ENCODE measurements at places on chromosomes 1 and 21.
A peak's percentile ranks its signal among the peaks of the same experiment; 100 is the strongest.

GRCh38 chr21:25934771-25935224 is 200.0 kb downstream of the GABPA start:
- no peak for DNase-seq

DNA sequence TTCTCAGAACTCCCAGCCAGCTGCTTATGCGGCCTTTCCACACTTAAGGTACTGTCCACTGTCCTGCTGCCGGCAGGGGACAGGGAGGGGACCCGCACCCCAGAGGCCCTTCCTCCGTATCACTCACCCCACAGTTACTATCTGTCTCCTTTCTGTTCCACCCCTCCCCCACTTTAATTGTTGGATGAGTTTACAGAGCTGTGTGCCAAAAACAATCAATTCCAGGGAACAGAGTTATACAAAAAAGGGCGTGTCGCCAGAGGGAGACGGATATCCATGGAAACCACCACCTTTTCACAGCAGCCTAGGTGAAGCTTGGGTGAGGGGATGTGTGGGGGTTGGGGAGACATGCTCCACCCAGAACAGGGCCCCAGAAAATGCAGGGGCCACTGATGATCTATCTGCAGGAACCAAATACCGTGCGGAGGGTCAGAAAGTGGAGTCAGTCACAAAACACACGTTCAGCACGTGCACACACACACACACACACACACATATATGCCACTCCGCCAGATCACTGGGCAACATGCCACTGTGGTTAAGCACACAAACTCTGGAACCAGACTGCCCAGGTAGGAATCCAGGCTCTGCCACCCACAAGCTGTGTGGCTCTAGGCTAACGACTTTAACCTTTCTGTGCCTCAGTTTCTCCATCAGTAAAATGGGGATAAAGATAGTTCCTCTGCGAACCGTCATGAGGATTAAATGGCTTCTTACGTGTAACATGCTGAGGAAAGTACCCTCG is 30.5 kb downstream of the CASZ1 start:
- no peak for DNase-seq

GRCh38 chr1:240475832-240476231 is 136.1 kb downstream of the GREM2 start:
- DNase-seq: no peak

- no peak for DNase-seq
These were observed 23.8 kb downstream of the UBE4B start for GRCh38 chr1:10056599-10056987.

GRCh38 chr1:199089393-199090122 is 450.7 kb downstream of the PTPRC start:
- DNase-seq: no peak

DNA sequence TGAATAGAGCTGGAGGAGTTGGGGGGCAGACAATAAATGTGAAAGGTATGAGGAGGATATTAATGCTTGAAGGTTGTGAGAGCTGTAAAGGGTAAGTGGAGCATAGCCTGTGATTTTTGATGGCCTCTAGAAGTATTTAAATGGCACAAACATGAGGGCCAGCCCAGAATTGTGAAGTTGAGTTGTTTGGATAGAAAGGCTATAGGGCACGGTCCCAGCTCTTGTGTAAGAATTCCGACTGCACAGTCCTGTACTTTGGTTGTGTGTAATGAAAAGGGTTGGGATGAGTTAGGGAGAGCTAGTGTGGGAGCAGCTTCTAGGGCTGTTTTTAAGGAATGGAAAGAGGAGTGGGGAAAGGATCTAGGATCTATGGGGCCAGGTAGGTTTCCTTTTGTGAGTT is 665.5 kb downstream of the USP25 start:
- DNase-seq: no peak

DNA sequence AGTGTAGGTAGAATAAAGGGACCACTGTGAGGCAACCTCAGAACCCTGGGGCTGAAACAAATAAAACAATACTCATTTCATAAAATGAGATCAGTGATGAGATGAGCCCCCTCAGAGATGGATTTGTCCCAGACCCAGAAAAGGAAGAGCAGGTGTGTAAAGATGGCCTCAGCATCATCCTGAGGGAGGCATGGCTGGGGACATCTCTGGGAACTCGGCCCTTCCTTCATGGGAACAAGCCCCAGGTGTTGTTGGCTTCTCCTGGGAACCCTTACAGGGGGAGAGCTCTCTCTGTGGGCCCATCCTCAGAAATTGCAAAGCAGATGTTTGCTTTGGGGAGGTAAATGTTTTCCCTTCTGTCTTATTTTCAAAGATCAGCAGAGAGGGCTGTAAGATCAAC is 133.2 kb upstream of the USP24 start:
- DNase-seq: no peak

- DNase-seq: no peak
These were observed 281.0 kb downstream of the SMYD3 start for GRCh38 chr1:246226041-246226440.

DNA sequence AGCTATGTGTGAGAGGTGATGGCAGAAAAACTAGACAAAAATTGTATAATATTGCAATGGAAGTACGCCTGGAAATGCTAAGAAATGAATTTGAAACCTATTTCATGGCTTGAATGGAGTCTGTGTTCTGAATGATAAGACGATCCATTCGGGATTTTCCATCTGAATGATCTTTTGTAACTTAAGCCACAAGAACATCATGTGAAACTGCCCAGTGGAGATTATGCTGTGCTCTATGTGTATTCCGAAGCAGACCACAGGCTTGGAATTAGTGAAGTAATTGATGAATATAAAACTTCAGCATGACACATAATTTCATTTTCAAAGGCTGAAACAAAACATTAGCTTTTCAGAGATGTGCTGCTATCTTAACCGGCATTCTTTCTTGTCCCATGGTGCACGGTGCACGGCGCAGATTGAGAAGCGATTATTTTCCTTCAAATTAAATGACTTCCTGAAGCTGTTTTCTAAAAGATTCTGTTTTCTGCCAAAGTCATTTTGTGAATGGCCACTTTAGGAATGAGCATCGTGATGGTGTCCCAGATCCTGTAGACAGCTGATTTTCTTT is 652.9 kb downstream of the PLA2G4A start:
- DNase-seq: peak; percentile 90

DNA sequence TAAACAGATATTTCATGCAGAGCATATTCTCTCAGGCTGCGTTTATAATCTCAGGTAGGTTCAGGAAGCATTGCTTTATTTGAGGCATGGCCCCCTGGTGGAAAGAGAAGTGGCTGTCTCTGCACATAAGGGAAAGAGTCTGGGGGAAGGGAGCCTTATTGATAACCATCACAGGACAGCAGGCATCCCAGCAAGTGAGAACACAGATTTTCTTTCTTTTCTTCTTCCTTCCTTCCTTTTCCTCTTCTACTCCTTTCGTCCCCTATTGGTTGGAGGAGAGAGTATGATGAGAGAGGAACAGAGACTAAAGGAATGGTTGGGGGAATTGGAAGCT is 21.9 kb downstream of the TSNAX start:
- peak; percentile 54 for DNase-seq

- DNase-seq: peak; percentile 22
These were observed 23.1 kb upstream of the HFM1 start for GRCh38 chr1:91427741-91428140.

DNA sequence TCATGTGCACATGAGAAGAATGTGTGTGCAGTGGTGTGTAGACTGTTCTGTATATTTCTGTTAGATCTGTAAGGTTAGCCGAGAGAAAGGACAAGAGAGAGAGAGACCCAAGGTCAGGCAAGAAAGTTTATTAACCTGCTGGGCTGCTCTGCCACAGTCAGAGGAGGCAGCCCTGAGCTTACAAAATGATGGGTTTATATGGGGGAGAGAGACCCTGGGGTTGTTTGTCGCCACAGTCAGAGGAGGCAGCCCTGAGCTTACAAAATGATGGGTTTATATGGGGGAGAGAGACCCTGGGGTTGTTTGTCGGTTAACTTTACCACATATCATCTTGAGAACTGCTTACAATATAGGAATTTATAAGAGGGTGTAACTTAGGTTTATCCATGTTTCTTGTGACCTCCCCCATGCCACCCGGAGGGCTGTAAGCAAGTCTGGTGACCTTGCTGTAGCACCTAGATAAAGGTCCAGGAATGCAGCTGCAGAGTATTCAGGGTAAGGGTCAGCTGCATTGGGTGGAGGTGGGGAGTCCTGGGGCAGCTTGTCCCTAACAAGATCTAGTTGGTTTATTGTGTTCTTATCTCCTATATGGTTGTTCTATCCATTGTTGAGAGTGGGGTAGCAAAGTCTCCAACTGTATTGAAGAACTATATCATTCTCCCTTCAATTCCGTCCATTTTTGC is 9.3 kb upstream of the ZBTB40 start:
- no peak for DNase-seq

GRCh38 chr1:22489823-22490222 is 38.2 kb downstream of the ZBTB40 start:
- DNase-seq: no peak

- peak; percentile 92 for DNase-seq
These were observed 2.1 kb downstream of the ADAMTS4 start for GRCh38 chr1:161196521-161197451.

- DNase-seq: no peak
These were observed 256.4 kb downstream of the PRDM2 start for GRCh38 chr1:13956393-13956792.

- DNase-seq: no peak
These were observed 51.1 kb downstream of the MORN1 start for GRCh38 chr1:2340086-2340917.

- DNase-seq: no peak
These were observed 77.6 kb upstream of the IFFO2 start for GRCh38 chr1:19033926-19034680.

DNA sequence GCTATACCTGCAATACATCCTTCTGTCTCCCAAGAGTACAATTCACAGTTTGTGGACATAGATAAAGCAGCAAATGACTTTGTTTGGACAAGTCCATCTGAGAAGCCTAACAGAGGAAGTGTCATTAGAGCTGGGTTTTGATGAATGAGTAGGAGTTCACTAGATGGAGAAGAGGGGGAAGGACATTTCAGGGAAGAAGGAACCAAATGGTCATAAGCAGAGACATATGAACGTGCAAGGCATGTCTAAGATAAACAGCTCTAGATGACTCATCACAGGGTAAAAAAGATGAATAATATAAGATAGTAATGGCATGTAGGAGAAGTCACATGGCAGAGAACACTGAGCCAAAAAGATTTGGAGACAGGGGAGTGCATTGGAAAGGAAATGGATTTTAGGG is 54.5 kb downstream of the HMGB4 start:
- DNase-seq: no peak

- DNase-seq: no peak
These were observed 41.7 kb downstream of the ZNF691 start for GRCh38 chr1:42888013-42888633.

DNA sequence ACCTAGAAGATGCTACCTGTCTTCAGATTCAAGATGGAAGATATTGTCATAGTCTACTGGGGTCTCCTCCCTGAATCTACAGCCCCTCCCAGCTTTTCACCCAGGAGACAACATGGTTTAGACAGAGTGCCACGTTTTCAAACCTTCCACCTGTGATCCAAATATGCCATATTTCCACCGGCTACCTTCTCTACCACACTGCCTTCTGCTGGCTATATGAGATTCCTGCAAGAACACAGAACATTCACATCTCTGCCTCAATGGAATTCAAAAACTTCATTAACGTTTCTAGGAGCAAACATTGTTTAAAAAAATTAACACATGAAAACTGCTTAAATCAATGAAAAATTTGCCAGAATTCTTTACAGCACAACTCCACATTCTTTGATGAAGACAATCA is 12.9 kb upstream of the LELP1 start:
- no peak for DNase-seq

DNA sequence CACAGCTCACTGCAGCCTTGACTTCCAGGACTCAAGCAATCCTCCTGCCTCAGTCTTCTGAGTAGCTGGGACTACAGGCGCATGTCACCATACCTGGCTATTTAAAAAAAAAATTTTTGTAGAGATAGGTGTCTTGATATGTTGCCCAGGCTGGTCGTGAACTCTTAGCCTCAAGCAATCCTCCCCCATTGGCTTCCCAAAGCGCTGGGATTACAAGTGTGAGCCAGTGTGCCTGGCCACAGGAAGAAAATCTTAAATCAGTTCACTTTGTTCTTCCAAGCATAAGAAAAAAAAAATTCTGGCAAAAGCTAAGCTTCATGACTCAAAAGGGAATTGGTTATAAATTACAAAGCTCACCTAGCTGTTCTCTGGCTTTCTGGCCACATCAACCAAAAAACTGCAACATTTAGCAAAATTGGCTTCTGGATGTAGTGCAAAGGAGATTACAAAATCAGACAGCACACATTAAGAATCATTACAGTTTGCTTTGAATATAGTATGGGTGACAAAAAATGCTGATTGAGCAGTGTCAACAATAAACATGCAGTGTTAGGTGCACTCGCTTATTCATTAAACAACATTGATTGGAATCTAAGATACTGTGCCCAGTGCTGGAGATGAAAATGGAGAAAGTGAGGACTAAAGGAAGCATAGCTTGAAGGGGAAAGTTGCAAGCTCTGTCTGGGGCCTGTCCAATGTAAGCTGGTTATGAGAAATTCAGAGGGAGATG is 76.7 kb downstream of the KCTD3 start:
- no peak for DNase-seq

DNA sequence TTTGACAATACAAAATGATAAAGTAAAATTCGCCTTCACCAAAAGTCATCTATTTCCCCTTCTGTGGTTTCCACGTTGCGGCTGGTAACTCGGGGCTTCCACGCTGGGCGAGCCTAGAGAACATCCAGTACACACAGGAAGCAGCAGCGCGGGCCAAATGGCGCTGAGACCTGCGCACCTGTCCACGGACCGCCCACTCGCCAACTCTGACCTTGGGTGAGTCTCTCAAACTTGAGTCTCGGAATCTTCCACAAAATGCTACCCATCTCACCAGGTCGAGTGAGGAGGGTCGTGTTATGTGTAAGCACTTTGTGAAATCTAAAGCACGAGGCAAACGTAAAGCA is 820 bp upstream of the TTF2 start:
- no peak for DNase-seq

GRCh38 chr1:22805672-22806038 is 95.0 kb downstream of the EPHB2 start:
- DNase-seq: no peak

DNA sequence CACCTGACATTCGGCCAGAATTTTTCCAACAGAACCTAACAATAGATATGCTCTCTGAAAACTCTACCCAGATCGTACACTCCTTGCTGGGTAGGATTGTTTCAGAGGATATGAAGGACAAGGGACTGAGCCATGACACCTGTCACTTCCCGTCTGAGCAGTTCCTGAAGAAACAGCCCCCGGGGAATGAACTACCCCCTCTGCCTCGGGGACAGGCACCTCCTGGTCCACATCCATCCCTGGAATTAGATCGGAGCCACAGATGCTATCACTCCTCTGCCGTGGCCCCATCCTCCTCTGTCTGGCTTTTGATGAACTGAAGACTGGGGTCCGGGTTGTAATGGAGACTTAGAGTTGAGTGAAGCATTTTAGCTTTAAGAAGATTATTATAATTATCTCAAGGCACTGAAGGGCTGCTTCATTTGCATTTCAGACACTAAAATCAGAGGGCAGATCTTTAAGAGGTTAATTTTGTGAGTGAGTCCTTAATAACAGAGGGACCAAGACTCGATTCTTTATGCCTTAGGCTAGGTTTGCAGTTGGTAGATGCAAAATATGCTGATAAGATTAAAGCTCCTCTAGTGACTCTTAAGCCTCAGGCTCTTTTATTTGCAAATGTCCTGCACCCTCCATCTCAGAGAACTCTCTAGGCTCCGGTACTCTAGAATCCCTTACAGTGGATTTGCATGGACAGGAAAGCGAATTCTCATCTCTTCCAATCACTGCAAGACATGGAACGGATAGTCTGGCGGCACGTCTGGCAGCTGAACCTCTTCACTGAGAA is 333.8 kb downstream of the KIF26B start:
- peak; percentile 25 for DNase-seq

GRCh38 chr1:3066250-3066711 is 2.7 kb upstream of the PRDM16 start:
- no peak for DNase-seq

GRCh38 chr1:64917328-64917861 is 49.0 kb downstream of the JAK1 start:
- DNase-seq: no peak

All from SK-N-DZ (cell line).